ENCODE measurements at places on chromosomes 4 and X. TPM values are rescaled to one million over a fixed set of nuclear protein-coding genes. Genes with fewer than 3 reads are reported as not detected.

ATP2B3 gene
- total RNA-seq, result under 0.01 TPM

KLHL13 gene
- 10.4 TPM for total RNA-seq

TLR7 gene
- not detected for total RNA-seq

EMD gene
- total RNA-seq, result 10.6 TPM

PRSS12 gene
- total RNA-seq, result 0.17 TPM

SSX2B gene
- total RNA-seq, result not detected

SPANXB1 gene
- total RNA-seq, result not detected

SLC7A11 gene
- total RNA-seq, result 16.5 TPM

UNC5C gene
- 0.23 TPM for total RNA-seq

SSX4 gene
- not detected for total RNA-seq

MPC1L gene
- total RNA-seq, result not detected

FREM3 gene
- 0.51 TPM for total RNA-seq

DKC1 gene
- 71.2 TPM for total RNA-seq

DMP1 gene
- not detected for total RNA-seq

RASGEF1B gene
- total RNA-seq, result 0.33 TPM

ARMCX4 gene
- 6.9 TPM for total RNA-seq

CXCL5 gene
- total RNA-seq, result 0.23 TPM

NSUN7 gene
- total RNA-seq, result not detected

SLC26A1 gene
- 0.19 TPM for total RNA-seq

CXCL3 gene
- total RNA-seq, result 0.85 TPM

MXRA5 gene
- total RNA-seq, result under 0.01 TPM

PAGE1 gene
- not detected for total RNA-seq

GYPA gene
- not detected for total RNA-seq

TMSB15C gene
- 4.3 TPM for total RNA-seq
